Breast epithelium (tissue), 4 donors: ENCODE measurements at places on chromosomes 11 and 22.

DNA sequence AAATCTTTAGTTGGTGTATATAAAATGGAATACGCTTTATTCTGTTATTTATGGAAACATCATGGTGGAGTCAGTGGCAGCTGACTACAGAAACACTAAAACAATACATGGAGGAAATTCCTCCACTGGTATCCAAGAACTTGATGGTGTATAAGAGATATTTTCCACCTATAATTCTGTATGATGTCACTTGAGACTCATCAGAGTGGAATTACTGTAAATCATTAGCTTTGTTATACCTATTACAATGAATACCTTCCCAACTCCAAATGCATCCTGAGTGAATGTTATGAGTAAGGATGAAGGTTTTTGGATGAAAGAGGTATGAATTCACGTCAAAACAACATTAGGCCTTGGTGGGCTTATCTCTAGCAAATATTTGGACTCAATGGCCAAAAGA is 258.5 kb upstream of the SORL1-AS1 start:
- no peaks in the 10 kb centered on the region for H3K27me3 ChIP-seq
- no peak for DNase-seq
- no peaks in the 10 kb centered on the region for H3K4me1 ChIP-seq
- H3K36me3 ChIP-seq, result no peaks in the 10 kb centered on the region

- peak within 1 kb of the TSS; percentile 95 for H3K27ac ChIP-seq
- H3K36me3 ChIP-seq, result peaks cover 6% of the 10 kb centered on the region
- H3K4me1 ChIP-seq, result peaks cover 12% of the 10 kb centered on the region
- H3K27me3 ChIP-seq, result no peaks in the 10 kb centered on the region
Measured at GRCh38 chr11:65637794-65638419, at the start of gene SIPA1. TSS of gene SIPA1 (plus strand) at chr11:65638101. CDS start at chr11:65640922, 2,821 bp downstream.

GRCh38 chr11:113168354-113169342 is 145.7 kb upstream of the TTC12 start:
- DNase-seq, result no peak
- H3K4me3 ChIP-seq, result no peak overlapping the region
- H3K27me3 ChIP-seq, result no peaks in the 10 kb centered on the region
- H3K27ac ChIP-seq, result no peak overlapping the region

GRCh38 chr22:19766511-19767426 is 6.2 kb downstream of the TBX1 start:
- DNase-seq, result no peak
- no peaks in the 10 kb centered on the region for H3K4me1 ChIP-seq
- peak overlapping the region; percentile 73 for H3K4me3 ChIP-seq
- H3K27ac ChIP-seq, result no peak overlapping the region
- no peaks in the 10 kb centered on the region for H3K27me3 ChIP-seq

GRCh38 chr11:72631806-72632731 is 42.2 kb downstream of the PDE2A start:
- H3K27ac ChIP-seq, result peak overlapping the region; percentile 10
- no peak for DNase-seq
- no peak overlapping the region for H3K4me3 ChIP-seq
- no peaks in the 10 kb centered on the region for H3K4me1 ChIP-seq

GRCh38 chr11:134266841-134267251 is 9.3 kb upstream of the GLB1L3 start:
- no peaks in the 10 kb centered on the region for H3K36me3 ChIP-seq
- H3K4me3 ChIP-seq, result no peak overlapping the region
- peak overlapping the region; percentile 26 for H3K27ac ChIP-seq

DNA sequence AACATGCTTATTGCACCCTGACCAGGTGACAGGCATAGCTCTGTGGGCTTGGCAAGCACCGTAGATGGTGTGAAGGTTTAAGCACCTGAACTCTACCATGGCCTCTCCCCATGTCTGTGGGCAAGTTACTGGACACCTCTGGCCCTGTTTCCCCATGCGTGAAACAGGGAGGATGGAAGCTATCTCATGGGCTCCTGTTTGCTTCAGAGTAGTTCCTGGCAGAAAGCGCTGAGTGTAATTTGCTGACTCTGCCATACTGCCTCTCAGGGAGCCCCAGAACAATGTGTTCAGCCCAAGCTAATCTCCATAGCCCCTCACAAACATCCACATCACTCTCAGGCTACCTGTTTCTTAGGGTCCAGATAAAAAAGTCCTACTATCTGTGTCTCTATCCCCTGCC is 2.4 kb downstream of the CBX6 start:
- no peaks in the 10 kb centered on the region for H3K36me3 ChIP-seq
- no peak overlapping the region for H3K4me3 ChIP-seq
- H3K27me3 ChIP-seq, result no peaks in the 10 kb centered on the region

- H3K36me3 ChIP-seq, result no peaks in the 10 kb centered on the region
- no peaks in the 10 kb centered on the region for H3K4me1 ChIP-seq
- no peaks in the 10 kb centered on the region for H3K27me3 ChIP-seq
- H3K27ac ChIP-seq, result no peak overlapping the region
- DNase-seq, result no peak
- H3K4me3 ChIP-seq, result no peak overlapping the region
Measured at GRCh38 chr11:3933165-3933628, 77.7 kb downstream of the STIM1 start.
